ENCODE measurements at places on chromosomes 16 and 17. TPM values are rescaled to one million over a fixed set of nuclear protein-coding genes. Genes with fewer than 3 reads are reported as not detected.

TP53TG3B gene
- not detected for total RNA-seq

NPIPB9 gene
- total RNA-seq, result 2.6 TPM

PDE6G gene
- 12.5 TPM for total RNA-seq

SOX9 gene
- not detected for total RNA-seq

VMO1 gene
- 0.37 TPM for total RNA-seq

ALOX15B gene
- total RNA-seq, result not detected

CACNA1H gene
- total RNA-seq, result 0.37 TPM

ELMO3 gene
- 9.8 TPM for total RNA-seq

KRTAP1-5 gene
- total RNA-seq, result not detected

CFAP52 gene
- not detected for total RNA-seq

ORAI3 gene
- total RNA-seq, result 19.5 TPM

- DNase-seq, result no peak
Observed at GRCh38 chr17:72576289-72576759, 455.5 kb downstream of the SOX9 start.

DNA sequence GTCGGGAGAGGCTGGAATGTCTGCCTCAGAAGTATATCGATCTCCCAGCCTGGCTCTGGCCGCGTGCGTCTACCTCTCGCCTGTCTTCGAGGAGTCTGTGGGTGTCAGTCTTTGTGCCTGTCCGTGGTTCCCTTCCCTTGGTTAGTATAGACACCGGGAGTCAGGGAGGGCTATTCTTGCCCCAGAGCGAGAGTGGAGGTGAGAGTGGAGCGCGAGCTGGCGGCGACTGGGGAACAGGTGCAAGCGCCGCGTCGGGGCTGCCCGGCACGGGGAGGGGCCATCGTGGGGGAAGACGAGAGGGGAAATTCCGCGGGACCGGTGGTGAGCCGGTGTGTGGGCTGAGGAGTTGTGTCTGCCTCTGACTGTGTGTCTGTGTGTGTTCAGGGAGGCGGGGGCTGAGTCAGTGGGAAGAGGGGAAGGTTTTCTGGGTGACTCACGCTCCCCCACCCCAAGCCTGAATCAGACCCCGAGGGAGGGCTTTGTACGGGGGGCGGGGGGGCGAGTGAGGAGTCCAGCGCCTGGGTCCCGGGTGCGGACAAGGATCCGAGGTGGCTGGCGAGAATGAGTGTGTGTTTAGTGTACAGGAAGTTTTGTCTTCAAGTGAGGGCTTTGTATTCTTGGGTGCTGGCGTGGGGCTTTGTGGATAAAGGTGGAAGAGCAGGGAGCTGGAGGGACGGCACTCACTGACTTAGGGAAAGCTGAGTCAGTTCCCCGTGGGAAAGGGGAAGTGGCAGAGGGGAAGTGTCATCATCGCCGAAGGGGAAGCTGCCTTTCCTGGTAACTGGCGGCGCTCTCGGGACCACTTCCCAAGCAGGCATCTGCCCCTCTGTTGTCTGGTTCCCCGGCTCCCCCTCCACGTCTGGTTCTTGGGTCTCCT lies 8.6 kb downstream of the KDM6B start:
- DNase-seq, result peak; percentile 90

GRCh38 chr16:83676086-83676485 lies 131.7 kb upstream of the HSBP1 start:
- no peak for DNase-seq

DNA sequence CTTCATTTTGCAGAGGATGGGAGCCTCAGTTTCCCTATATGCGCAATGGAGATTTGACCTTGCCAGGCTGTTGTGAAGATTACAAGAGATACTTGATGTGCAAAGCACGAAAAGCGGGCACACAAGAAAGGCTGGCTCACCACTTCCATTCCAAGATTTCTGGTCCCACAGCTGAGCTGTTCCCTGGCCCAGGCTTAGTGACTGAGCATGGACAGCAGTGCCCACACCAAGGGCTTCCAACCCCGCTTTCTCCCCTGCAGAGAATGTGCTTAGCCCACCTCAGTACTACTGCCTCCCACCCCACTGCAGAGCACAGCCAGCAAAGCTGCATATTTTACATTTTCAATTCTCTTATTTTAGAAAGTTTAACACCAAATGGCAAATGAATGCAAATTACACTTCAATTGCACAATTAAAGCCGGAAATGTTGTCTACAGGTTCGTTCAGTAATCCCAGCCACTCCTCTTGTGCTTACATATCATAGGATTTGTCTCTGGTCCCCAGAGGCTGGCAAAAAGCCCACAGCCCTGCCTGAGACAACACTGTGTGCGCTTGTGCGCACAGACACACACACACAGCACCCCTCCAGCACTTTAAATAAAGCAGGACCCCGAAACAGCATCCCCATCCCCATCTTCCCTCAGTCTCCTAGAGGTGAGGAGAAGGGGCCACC lies 51.8 kb downstream of the VAC14 start:
- no peak for DNase-seq

GRCh38 chr17:45426561-45426960 lies 6.1 kb downstream of the ARHGAP27 start:
- DNase-seq, result no peak

DNA sequence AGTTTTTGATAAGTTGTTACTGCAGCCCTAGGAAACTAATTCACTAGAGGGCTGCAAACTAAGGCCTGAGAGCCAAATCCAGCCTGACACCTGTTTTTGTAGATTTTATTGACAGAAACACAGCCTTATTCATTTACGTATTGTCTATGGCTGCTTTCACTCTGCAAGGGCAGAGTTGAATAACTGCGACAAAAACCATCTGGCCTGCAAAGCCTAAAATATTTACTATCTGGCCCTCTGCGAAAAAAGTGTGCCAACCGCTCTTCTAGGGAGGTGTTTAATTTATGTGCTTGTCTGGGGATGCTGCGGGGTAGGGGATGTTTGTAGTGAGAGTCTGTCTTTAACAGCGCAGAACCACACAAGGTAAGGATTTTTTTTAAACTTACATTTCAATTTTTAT lies 165.0 kb upstream of the RBFOX1 start:
- DNase-seq, result no peak

- no peak for DNase-seq
Observed at GRCh38 chr16:22117609-22118008, 25.3 kb downstream of the VWA3A start.

DNA sequence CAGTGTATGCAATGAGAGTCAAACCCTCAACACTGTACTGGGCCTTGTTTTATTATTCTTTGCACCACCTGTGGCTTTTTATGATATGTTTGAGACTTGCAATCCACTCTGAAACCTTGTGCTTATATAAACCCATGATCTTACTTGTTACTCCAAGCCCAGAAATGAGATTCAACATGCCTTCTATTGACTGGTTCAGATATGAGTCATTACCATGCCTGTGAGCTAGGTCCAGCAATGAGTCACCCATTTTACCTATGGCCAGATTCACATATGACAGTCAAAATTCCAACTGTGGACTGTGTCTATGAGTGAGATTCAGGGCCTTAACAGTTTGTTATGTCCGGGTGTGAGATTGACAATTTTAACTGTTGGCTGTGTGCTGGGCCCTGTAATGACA lies 1846.1 kb downstream of the TP53TG3F start:
- no peak for DNase-seq

GRCh38 chr17:9811537-9811936 lies 10.3 kb downstream of the GSG1L2 start:
- DNase-seq, result no peak

- DNase-seq, result no peak
Observed at GRCh38 chr16:24991349-24991748, 23.8 kb downstream of the ARHGAP17 start.

GRCh38 chr17:21019976-21020586 lies 22.7 kb downstream of the USP22 start:
- DNase-seq, result peak; percentile 71

DNA sequence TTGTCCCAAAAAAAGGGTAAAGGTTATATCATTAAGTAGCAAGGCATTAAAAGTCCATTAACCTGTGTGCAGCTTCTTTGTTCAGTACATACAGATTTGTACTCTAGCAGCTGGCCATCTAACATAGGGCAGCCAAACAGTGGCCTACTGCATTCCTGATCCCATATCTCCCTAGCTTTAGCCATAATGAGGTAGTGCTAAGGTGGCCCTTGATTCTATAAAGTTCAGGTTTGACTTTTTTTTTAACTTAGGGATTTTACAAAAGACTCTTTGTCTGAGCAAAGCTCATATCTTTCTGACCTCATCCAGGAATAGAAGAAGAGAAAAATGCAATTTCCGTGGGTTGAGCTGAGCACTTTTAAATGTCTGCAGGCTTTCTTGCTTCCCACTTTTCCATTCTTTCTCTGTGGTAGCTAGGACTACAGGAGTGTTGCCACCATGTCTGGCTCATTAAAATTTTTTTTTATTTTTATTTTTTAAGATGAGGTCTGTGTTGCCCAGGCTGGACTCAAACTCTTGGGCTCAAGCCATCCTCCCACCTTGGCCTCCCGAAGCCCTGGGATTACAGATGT lies 19.5 kb upstream of the CDC6 start:
- no peak for DNase-seq

- DNase-seq, result no peak
Observed at GRCh38 chr17:36111068-36111490, 7.5 kb downstream of the CCL4 start.

GRCh38 chr17:74963656-74964055 lies 8.9 kb downstream of the HID1 start:
- DNase-seq, result no peak

- no peak for DNase-seq
Observed at GRCh38 chr16:1877804-1878203, 5.8 kb upstream of the MEIOB start.

DNA sequence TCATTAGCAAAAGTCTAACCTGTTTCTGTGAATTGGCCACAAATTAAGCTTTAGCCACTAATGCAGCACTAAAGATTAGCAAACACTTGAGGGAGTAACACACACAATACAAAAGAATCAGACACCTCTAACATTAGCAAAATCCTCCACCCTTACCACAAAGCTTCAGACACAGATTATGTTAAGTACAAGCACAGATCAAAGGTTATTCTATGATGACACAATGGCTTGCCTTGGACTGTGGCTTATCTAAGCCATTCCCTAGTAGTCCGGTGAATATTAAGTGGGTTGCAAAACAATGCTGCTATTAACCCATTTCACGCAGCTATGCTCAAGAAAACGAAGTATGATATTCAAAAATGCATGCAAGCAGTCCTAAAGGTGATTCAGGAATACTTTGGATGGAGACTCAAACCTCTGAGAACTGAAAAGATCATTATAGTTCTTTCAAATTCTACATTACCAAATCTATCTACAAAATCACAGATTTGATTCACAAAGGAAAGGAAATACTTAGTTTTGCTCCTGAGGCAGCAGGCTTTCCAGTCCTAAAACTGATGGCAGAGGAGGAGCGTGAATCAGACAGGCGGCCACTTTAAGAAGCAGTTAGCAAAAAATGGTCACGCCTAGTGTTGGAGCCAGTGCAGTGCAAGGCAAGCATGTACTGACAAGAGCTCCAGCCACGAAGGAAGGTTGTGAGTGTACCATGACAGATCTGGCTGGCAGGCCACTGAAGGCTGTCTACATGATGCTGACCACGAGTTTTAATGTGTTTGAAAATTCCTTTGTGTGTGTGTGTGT lies 67.2 kb downstream of the PARN start:
- DNase-seq, result no peak

DNA sequence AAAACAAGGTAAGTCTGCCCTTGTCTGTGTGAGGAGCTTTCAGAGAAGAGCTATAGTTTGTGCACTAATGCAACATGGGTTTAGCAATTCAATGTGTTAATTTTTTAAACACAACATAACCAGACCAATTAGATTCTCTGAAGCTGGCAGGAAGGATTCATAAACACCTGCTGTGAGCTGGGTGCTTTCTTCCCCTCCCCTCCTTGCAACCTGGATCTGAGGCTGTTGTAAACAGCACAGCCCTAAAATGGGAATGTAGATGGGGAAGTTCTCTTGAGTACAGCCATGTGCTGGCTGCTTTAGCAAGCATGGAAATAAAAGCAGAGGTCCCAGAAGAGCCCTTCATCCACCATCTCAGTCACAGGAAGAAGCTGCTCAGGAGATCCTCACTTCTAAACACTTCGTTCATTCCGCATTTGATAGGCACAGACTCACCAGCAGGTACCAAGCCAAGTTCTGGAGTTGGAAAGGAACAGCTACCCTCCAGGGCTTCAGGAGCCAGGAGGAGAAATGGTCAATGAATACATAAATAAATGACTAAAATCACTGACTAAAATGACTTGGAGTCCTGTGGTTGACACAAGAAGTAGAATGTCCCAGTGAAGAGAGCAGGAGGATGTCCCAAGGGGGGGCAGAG lies 21.7 kb downstream of the AXIN2 start:
- no peak for DNase-seq

DNA sequence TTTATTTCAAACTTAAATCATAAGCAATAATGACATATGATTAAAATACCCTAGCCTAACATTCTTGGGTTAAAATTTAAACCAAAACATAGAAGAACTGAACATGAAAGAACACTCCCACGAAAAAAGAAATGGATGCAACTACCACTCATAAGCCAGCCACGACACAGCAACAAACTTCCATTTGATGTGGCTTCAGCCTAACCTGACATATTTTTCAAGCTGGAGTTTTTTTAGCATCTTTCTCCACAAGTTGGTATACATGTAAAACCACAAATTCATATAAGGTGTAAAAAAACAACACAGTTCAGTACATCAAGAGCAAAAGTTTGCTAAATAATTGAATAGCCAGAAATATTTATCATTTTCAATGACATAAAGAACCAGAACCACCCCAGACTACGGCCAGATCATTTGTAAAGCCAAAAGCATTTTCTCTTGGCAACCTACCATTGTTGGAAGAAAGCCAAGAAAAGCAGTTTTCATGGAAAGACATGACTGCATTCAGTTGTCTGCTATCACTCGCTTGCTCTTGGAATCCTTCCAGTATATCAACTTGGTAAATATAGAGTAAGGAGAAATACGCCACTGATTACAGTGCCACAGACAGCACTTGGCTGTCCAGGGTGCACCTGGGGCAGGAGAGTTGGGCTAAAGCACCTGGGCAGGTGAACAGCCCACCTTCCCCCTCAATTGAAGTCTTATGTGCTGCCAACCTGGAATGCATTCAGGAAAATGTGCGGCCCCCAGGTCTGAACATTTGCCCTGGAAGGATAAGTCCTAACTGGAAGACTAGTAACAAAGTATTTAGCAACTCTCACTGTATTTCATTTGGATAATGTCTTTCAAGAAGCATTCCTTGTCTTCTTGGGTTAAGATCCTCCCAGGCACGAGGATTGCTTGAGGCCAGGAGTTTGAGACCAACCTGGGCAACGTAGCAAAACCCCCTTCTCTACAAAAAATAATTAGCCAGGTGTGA lies 60.5 kb downstream of the CREBBP start:
- no peak for DNase-seq

GRCh38 chr17:30782206-30782605 lies 42.3 kb downstream of the CRLF3 start:
- DNase-seq, result no peak

Measured in activated CD8-positive, alpha-beta memory T cell treated with anti-CD3 and anti-CD28 coated beads, Interleukin-2, amount 10 ng/mL, durations not matched to agents 7 days and 5 days (primary cell).